ENCODE measurements at places on chromosomes 6 and 20.
A peak's percentile ranks its signal among the peaks of the same experiment; 100 is the strongest.

DNA sequence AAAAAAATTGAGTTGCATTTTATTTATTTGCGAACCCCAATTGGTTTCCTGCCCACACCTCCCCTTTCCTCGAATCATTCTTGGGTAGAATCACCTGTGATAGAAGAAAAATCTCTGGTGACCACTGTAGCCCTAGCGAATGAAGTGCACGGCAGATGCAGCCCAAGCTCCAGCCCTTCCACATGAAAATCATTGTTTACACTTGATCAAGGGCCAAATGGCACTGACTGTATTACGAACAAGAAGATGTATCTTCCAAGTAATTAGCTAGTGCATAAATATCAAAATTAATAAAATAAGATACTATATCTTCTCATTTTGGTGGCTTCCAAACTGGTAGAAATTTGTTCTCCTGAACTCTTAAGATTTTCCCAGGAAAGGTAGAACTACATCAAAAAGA is 93.4 kb upstream of the ARID1B start:
- no peak for DNase-seq

DNA sequence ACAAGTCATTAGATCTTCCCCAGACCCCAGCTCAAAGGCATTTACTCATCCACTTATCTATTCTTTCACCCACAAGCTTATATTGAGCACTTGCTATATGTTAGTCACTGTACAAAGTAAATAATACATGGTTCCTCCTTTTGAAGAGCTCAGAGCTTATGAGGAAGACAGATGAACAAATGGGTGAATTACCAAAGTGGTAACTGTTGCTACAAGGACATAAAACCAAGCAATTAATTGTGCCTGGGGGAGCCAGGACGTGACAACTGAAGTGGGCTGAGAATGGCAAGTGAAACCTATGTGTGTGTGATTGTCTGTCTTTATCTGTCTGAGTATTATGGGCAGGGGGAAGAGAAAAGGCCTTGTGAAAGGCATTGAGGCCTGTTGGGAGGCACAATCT is 45.6 kb upstream of the AKIRIN2 start:
- no peak for DNase-seq

- DNase-seq, result no peak
These were observed 141.0 kb downstream of the MRPL14 start for GRCh38 chr6:43986177-43986825.

GRCh38 chr20:13333036-13333435 is 112.0 kb downstream of the ISM1 start:
- DNase-seq, result no peak

- DNase-seq, result peak; percentile 50
These were observed 1.3 kb upstream of the SIRPA start for GRCh38 chr20:1893721-1894470.

DNA sequence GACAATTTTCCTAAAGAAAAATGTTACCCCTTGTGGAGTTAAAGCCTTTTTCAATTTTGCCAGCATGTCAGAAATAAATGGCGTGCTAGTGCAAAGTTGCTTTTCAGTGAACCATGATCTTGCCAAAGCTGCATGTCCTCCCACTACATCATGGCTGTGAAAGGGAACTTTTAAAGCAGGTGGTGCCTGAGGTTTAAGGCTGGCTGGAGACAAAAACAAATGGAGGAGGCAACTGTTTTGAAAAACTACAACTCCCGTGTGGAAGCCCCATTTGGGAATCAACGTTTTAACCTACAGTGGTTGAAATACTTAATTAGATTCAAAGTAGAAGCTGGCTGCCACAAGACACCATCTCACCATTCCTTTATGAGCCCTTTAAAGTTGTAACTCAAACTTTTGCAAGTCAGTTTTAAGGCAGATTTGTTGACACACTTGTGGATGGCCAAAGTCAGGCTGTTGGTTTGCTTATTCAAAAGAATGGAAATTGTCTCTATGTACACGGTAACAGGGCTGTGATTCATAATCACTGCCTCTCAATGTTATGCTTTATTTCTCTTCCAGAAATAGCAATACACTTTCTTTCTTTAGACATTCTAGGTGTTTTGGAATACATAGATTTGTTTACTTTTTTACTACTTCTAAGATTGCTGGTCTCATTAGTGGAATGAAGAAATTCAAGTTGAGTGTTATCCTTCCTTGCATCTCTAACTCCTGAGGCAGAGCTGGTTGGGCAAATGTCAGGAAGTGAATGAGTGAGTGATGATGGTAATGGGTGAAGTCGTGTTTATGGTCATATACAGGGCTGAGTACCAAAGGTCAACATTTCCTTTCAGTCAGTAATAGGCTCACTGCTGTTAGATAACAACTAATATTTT is 196.4 kb upstream of the GMDS start:
- no peak for DNase-seq

GRCh38 chr6:41707565-41708200 is 27.7 kb downstream of the TFEB start:
- DNase-seq, result peak; percentile 72

- DNase-seq, result no peak
These were observed 229.8 kb downstream of the HAO1 start for GRCh38 chr20:7710440-7710839.

GRCh38 chr20:48802647-48803046 is 25.2 kb downstream of the PREX1 start:
- DNase-seq, result no peak

DNA sequence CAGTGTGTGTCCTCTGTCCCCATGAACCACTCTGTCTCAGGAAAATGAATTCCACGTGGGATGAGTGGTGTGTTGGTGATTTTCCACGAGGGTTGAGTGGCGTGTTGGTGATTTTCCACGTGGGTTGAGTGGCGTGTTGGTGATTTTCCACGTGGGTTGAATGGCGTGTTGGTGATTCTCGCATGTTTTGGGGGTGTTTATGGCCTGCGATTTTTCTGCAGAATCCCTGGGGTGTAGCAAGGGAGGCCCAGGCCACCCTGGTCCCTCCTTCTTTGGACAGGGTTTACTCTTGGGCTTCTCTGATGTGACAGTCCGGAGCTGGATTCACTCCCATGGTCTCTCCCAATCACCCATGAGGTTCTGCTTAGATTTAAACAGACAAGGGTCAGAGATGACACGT is 90.6 kb upstream of the FRMD1 start:
- no peak for DNase-seq

DNA sequence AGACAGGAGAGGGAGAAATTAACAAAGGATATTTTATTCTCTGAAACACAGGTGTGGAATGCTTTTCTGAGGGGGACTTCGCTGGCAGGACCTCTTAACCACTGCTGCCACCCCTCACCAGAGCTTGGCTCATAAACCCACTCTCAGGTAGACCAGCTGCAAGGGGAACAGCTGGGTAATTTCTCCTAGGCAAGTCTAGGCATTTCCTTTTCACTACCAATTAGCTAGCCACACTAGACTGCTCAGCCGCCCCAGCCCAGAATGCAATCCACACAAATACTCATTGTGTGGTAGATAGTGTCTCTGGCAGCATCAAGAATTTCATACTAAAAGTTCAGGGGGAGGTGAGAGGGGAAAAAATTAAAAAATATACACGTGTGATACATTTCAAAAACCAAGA is 267.6 kb upstream of the ID4 start:
- DNase-seq, result no peak

DNA sequence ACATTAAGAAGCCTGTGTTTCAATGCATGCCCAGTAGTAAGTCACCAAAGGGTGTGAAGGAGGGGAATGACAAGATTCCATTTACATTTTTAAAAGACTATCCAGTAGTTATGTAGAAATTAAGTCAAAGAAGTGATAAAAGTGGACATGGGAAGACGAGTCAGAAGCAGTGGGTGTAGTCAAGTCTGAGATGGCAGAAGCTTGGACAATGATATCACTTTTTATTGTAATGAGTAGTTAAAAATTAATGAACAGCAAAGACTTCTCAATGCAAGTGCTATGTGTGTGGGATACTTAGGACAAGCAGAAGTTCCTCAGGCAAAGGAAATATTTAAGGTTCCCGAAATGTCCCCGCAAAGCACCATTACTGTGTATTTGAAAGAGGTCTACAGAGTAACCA is 156.0 kb downstream of the DST start:
- no peak for DNase-seq

DNA sequence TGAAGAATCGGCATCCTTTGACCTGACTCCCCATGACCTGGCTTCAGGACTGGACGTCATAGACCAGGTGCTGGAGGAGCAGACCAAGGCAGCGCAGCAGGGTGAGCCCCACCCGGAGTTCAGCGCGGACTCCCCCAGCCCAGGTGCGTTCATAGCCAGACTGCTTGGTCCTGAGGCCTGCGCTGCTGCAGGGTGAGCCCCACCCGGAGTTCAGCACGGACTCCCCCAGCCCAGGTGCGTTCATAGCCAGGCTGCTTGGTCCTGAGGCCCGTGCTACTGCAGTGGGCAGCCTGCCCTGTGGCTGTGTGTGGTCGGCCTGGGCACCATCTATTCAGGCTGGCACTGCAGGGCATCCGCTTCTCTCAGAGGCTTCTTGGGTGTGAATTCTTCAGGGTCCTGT is 15.8 kb downstream of the RTEL1 start:
- no peak for DNase-seq

GRCh38 chr6:28816339-28816908 is 107.4 kb downstream of the TRIM27 start:
- DNase-seq, result no peak

- DNase-seq, result no peak
These were observed 35.2 kb upstream of the SASH1 start for GRCh38 chr6:148307405-148307804.

- DNase-seq, result no peak
These were observed 6.4 kb upstream of the FANCE start for GRCh38 chr6:35445691-35446090.

GRCh38 chr20:4441871-4442270 is 279.8 kb upstream of the PRND start:
- DNase-seq, result no peak

DNA sequence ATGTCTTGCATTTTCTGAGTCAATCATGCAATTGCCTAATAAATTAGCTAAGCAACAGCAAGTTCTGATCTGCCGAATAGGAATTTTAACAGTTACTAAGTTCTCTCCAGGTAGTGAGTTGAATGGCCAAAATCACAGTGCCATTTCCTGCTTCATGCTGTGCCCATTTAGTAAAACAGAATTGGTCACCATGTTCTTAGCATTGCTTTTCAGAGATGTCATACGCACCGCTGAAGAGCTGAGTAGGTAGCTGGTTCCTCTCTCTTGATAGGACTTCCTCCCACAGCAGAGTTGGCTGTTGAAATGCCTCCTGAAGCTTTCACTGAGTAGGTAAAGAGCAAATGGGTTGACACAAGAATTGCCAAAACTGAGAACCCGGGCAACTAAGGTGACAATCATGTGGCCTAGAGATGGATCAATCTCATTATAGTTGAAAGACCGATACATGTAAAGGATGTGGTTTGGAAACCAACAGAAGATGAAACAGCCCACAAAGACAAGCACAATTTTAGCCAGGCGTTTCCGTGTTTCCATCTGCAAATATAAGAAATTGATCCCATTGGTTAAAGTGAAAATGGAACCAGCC is 57.1 kb upstream of the GJE1 start:
- DNase-seq, result no peak

- no peak for DNase-seq
These were observed 364.8 kb downstream of the KIF16B start for GRCh38 chr20:16208443-16208842.

DNA sequence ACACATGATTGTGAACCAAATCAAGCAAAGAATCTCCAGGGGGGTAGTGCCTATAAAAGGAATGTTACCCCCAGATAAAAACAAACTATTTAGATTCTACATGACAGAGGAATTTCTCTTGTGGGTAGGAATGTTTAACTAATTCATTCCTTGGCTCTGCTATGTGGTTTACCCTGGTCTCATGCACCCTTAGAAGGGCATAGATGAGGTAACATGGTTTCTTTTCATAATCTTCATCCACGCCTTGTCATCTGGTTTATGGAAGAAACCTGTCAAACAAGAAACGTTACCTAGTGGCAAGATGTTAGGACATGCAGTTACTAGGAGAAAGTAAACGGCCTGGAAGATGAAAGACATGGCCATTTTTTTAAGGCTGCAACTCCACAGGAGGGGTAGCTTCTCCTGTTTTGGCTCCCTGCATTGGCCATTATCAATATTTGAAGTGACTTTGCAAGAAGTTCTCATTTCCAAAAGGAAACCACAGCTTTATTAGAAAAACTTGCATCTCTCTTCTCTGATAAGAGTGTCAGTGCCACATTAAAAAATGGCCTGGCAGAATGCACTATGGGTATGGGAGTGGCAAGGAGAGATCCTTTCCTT is 45.5 kb downstream of the STX11 start:
- no peak for DNase-seq

- DNase-seq, result no peak
These were observed 19.5 kb upstream of the PRELID3B start for GRCh38 chr20:59062081-59062480.

DNA sequence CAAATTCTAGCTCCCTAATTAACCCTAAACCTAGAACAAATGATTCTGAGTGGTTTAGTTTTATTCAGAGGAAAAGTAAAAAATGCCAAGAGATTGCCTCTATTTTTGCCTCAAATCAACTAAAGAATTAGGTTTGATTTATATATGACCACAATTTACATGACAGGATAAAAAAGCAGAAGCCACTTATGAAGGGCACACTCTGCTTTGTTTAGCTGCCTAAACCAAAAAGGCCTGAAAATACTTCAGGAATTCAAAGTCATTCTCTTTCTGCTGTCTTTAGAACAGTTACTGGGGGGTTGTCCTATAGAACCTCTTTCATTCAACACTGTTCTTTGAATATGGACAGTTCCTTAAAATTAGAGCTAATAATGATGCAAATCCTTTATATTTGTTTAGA is 5.3 kb downstream of the FBXO5 start:
- no peak for DNase-seq

GRCh38 chr20:19330731-19331130 is 118.3 kb downstream of the SLC24A3 start:
- DNase-seq, result no peak

- DNase-seq, result no peak
These were observed 209.0 kb downstream of the TFAP2A start for GRCh38 chr6:10205892-10206291.

GRCh38 chr6:36154286-36154685 is 24.0 kb downstream of the MAPK13 start:
- no peak for DNase-seq

GRCh38 chr6:131854803-131855202 is 47.0 kb downstream of the ENPP1 start:
- no peak for DNase-seq

- DNase-seq, result no peak
These were observed 212.1 kb upstream of the PHACTR1 start for GRCh38 chr6:12504325-12504966.

Data from gastrocnemius medialis (tissue), 4 donors.